KG1 (cell line): ENCODE measurements at places on chromosomes 4 and X.
A peak's percentile ranks its signal among the peaks of the same experiment; 100 is the strongest.

GRCh38 chrX:130014356-130014755 is 31.9 kb downstream of the BCORL1 start:
- no peak for DNase-seq

DNA sequence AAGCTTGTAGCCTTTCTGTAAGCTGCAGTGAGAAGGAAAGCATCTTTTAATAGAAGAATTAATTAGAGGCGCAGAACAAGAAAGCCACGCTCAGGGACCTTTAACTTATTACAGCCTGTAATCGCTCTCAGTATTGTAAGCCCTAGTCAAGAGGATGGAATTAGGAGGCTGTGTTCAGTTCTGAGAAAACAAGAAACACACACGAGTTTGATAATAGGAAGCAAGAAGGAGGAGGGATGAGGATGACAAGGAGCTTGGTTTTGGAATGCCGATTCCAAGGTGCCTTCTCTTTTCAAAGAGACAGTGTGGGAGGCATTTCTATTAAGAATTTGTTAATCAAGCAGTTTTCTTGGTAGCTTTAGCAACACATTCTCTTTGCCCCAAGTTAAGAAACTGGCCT is 69.3 kb downstream of the NYX start:
- DNase-seq: no peak

- DNase-seq: no peak
These were observed 771 bp upstream of the LAMTOR3 start for GRCh38 chr4:99894998-99895397.

- peak; percentile 6 for DNase-seq
These were observed 19.1 kb upstream of the ZXDA start for GRCh38 chrX:57929373-57929772.

DNA sequence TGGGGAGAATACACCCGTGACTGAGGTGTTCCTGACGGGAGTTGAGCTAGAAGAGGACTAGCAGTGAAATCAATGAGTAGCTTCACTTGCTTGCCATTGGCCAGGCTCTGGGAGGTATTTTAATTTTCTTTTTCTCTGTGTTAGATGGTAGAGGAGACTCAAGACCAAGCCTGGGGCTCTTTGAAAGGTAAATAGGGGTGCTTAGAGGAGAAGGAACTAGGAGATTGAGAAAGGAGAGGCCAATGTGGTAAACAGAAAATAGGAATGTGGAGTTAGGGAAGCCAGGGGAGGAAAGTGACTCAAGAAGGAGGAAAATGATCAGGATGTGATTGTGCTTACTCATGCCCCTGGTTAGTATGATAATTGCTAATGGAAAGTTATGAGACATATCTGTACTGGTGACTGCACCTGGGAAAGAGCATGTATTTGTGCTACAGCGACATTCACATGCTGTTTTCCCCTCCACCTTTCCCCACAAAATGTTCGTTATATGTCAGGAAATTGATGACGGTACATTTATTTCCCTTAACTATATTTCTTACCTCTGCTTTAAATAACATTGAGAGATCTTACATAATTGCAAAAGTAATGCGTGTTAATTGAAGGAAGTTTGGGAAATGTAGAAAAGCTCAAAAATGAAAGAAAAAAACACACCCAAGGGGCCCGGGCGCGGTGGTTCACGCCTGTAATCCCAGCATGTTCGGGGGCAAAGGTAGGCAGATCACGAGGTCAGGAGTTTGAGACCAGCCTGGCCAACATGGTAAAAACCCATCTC is 16.9 kb upstream of the LRBA start:
- no peak for DNase-seq

DNA sequence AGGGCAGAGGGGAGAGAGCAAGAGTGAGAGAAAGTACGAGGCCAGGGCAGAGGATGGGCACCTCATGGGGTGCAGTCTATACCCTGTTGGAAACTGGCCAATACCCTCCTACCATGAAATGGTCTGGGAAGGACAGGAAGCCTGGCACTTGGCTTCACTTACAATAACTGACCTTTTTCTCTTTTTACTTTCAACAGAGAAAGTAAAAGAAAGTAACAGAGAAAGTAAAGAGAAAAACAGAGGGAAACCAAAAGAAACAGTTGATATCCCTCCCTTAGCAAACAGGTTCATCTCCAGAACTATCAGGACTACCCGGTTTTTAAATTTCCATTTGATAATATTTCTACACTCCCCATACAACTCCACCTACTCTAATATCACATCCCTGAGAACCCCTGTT is 20.6 kb downstream of the ARL13A start:
- DNase-seq: no peak

GRCh38 chr4:88619971-88620370 is 27.7 kb downstream of the HERC3 start:
- DNase-seq: no peak

GRCh38 chr4:98261405-98262291 is 464 bp downstream of the RAP1GDS1 start:
- no peak for DNase-seq

GRCh38 chrX:119661486-119661885 is 31.5 kb downstream of the SEPTIN6 start:
- no peak for DNase-seq

DNA sequence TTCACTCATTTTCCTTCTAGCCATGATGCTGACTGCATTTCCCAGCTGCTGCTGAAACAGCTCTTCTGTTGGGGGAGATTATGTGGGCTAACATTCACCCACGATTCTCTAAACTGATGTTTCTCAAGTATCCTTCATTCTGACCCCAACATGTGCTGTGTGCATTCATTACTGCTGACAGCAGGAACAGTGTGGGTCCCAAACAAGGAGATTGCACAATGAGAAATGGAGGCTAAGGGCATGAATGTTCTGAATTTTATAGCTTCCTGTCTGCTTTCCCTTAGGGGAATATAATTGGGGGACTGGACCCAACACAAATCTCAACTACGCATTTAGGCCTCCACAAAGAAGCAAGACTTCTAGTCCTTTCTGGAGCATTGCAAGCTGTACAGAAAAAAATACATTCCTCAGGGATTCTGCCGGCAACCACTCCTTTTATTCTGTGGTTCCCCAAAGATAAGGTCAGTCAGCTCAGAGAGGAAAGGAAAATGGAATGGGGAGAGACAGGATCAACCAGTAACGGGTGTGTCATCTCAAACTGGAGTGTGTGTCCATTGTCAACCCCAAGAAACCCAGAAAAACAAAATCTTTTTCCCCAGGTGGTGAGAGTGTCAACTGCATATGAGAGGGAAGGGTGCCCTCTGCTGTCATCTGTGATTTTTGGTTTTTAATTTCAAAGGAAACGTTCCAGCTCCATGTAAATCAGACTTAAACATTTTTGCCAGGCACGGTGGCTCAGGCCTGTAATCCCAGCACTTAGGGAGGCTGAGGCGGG is 81.5 kb upstream of the EGFL6 start:
- DNase-seq: peak; percentile 44
